ENCODE measurements at places on chromosomes 2 and 18.

- no peak for DNase-seq
Observed at GRCh38 chr2:69665152-69665551, 21.6 kb upstream of the AAK1 start.

DNA sequence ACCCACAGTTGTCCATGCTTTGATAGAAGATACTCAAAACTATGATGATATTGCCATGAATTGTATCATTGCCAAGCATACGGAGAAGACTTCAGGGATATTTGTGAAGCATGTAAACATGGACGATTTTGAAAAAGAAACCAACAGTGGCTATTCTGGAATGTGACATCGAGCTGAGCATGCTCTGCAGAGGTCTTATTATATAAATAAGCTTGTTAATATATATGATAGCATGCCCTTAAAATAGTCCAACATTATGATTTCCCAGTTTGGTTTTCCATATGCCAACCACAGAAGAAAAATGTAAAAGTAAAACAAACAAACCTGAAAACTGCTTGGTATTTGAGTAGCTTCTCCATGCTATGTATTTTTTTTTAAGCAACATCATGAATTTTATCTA is 159.1 kb downstream of the LNPK start:
- no peak for DNase-seq

- peak; percentile 65 for DNase-seq
Observed at GRCh38 chr2:227127201-227127600, 36.8 kb downstream of the COL4A4 start.

DNA sequence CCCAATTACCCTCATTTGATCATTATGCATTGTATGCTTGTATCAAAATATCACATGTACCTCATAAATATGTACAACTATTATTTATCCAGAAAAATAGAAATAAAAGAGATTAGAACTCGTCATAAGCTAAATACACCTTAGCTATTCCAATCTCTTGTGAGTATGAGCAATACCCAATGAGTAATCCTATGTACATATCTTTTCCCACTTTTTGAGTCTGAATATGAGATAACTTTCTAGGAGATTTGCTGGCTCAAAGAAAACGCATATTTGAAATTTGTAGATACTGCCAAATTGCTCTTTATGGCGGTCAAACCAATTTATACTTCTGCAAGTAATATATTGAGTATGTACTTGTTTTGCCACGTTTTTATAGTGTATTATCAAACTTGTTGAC is 24.1 kb downstream of the PRKD3 start:
- DNase-seq: no peak

Measured in umbilical cord (tissue), 2 donors.